ENCODE measurements at places on chromosomes 13 and 19.

DNA sequence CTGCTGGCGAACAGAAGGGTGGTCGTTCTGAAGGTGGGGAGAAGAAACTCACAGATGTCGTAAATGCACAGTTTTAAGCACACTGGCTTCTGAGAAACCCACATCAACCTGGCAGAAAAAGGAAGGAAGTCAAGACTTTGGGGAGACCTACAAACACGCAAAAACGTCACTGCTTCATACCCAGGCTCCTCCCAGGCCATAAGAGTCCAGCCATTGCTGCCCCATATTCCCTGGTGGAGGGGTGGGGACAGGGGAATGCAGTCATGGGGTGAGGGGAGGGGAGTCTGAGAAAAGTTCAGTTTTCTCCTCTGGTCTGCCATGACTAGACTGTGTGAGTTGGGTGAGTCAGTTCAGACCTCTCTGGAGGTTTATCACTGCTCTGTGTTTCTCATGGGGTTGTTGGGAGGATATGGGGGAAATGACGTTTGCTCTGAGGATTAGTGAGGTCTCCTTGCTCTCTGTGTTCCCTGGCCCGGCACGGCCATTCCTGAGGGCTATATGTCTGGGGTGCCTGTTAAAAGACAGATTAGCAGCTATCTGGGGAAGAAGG, 139.0 kb downstream of the FLT1 start:
- no peak for DNase-seq

DNA sequence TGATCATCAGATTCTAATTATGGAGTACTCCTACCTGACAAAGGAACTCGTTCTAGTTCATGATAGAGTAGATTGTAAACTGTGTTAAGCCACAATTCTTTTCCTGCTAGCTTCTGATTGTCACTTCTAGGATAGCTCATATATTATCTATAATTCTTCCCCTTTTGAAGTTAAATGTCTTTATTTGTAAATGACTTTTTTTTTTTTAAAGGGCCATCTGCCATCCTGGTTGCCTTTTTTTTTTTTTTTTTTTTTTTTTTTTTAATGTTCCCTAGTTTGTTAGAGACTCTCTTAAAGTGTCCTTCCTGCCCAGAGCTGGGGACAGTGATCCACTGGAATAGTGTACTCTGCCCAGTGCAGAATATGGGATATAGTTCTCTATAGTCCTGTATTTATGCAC, 4.3 kb downstream of the CHAMP1 start:
- no peak for DNase-seq

DNA sequence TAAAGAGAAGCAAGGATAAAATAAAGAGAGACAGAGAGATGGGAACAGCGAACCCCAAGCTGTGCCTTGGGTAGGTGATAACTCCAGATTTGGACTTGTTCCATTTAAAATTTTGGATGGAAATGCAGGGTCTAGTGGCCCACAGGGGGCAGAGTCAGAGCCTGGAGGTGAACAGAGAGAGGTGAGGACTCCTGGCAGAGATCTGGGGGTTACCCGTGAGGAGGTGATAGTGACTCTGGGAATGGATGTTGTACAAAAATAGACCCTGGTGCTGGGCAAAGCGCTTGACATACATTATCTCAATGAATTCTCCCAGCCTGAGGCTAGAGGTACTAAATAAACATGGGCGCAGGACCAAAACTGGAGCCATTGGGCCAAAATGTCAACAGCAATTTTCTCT, 14.3 kb upstream of the DHRS12 start:
- no peak for DNase-seq

- DNase-seq = no peak
Measured at GRCh38 chr13:43383498-43384165, 360.2 kb downstream of the DNAJC15 start.

GRCh38 chr19:48136547-48136946, 25.9 kb upstream of the PLA2G4C start:
- no peak for DNase-seq

- no peak for DNase-seq
Measured at GRCh38 chr13:106415971-106416370, 119.5 kb downstream of the EFNB2 start.
